ENCODE measurements at places on chromosomes 4 and X. TPM values are rescaled to one million over a fixed set of nuclear protein-coding genes. Genes with fewer than 3 reads are reported as not detected.

- no peak for DNase-seq
These were observed 36.5 kb downstream of the AMMECR1 start for GRCh38 chrX:110281377-110281776.

DNA sequence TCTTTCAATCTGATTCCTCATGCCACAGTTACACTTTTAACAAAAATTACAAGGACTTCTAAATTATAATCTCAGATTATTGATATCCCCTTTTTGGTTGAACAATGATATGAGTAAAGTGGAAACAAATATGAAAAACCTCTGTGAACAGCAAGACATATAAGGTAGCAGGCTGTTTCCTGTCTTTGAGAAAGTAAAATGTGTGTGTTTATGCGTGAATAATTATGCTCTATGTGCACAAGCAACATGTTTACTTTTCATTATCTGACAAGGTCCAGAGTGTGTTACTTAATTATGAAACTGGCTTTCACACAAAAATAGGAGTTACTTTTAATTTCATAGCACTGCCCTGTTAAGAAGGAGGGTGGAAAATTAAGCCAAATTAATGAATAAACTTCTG lies 43.1 kb downstream of the DDIT4L start:
- DNase-seq, result no peak

GRCh38 chr4:108313546-108314339 lies 145.0 kb upstream of the LEF1 start:
- no peak for DNase-seq

- DNase-seq, result no peak
These were observed 22.7 kb upstream of the SEPSECS start for GRCh38 chr4:25182937-25183336.

GRCh38 chrX:34612036-34612435 lies 45.0 kb downstream of the TMEM47 start:
- DNase-seq, result no peak

GRCh38 chr4:48360285-48361011 lies 19.1 kb downstream of the SLAIN2 start:
- no peak for DNase-seq

DNA sequence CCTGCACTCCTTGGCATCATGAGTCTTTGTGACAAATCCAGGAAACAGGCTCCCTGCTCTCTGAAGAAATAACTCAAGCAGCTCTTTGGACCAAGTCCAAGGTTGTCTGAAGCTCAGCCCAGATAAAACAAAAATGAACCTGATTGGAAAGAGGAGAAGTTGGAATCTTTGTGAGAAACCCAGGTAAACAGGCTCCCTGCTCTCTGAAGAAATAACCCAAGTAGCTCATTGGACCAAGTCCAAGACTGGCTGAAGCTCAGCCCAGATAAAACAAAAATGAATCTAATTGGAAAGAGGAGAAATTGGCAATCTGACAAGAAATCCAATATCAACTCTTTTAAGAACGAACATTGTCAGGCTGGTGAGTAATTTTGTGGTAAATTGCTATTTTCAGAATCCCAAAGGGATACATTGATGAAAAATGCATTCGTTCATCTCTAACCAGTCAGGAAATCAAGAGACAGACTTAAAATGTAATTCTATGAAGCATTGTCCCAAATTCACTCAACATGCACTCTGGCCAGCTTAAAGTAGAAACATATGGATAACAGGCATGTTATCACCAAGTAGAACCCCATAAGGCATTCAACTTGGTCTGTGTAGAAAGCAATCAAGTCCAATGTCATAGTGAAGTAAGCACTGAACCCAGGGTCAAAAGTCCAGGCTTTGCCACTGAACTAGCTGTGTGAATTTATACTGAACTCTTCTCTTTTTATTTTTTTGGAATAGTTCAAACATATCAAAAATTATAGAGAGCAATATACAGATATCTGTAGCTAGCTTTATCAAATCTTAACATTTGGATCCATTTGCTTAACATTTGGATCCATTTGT lies 16.8 kb upstream of the NFXL1 start:
- no peak for DNase-seq

DNA sequence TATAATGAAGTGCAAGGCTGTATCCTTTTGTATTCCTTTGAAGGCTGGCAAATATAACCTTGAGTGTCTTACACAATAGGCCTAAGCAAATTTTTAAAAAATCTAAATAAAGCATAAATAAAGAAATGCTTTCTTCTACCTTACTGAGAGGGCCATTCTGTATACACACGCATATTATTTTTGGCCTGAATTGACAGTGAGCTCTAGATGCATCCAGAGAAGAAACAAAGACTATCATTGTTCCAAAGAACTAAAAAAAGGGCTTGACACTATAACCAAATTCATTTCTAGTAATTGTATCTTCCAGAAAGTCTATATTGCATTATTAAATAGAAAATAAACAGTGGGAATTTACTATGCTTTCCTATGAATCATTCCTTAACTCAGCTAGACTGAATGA lies 100.2 kb downstream of the MAGEB17 start:
- no peak for DNase-seq

- DNase-seq, result no peak
These were observed 13.2 kb downstream of the ELF2 start for GRCh38 chr4:139163806-139164206.

DNA sequence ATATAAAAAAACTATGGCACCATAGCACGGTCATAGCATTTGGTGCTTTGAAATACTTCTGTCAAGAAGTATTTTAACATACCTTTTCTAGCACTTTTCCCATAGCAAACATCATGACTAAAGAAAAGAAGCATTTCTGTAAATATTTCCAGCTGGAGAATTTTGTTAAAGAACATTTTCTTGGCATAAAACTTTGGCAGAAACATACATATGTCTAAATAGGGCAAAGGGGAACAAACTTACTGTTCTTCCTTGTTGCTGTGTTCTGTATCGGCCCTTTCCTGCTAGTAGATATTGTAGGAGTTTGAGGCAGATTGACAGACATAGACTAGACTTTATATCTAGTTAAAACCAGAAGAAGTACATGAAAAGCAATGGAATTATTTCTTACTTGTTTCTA lies 2368.5 kb downstream of the PCDH7 start:
- DNase-seq, result no peak

DNA sequence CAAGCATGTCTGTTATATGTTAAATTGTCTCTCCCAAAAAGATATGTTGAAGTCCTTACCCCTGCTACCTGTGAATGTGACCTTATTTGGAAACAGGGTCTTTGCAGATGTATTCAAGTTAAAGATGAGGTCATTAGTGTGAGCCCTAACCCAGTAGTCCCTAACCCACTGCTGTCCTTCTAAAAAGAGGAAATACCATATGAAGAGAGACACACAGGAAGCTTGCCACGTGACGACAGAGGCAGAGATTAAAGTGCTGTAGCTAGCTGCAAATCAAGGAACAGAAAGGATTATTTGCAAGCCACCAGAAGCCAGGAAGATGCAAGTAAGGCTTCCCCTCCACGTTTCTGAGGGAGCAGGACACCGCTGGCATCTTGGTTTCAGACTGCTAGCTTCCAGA lies 150.1 kb downstream of the HNRNPD start:
- DNase-seq, result peak; percentile 61

DNA sequence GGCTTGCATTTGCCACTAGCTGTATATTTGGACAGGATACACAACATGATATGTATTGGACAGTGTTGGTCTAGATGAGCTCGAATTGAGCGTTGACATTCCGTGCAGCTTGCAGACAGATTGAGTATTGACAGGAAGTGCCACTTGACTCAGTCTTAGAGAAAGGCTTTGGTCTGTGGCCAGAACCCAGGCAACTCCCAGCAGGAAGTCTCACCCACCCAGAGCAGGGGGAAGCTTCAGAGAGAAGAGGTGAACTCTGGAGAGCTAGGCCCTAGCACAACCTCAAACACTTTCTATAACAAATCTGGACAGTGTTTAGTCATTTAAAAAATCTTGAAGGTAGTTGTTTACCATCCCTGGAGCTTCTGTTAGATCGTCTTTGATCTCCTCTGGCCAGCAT lies 280.5 kb downstream of the FBXW7 start:
- no peak for DNase-seq

GRCh38 chr4:139599594-139600374 lies 43.8 kb upstream of the SETD7 start:
- DNase-seq, result no peak

- peak; percentile 17 for DNase-seq
These were observed 438.3 kb downstream of the CENPC start for GRCh38 chr4:67106861-67107460.

GRCh38 chr4:165784672-165785071 lies 88.4 kb upstream of the TLL1 start:
- no peak for DNase-seq

GRCh38 chr4:53376900-53377299 lies 541 bp upstream of the FIP1L1 start:
- DNase-seq, result no peak

GRCh38 chr4:154126276-154126675 lies 337.4 kb upstream of the SFRP2 start:
- DNase-seq, result no peak

GRCh38 chr4:8609824-8610350 lies 17.3 kb downstream of the CPZ start:
- no peak for DNase-seq

- no peak for DNase-seq
These were observed 21.0 kb upstream of the BMP15 start for GRCh38 chrX:50889582-50889981.

- DNase-seq, result no peak
These were observed 5.9 kb upstream of the TBC1D1 start for GRCh38 chr4:37884855-37885487.

DNA sequence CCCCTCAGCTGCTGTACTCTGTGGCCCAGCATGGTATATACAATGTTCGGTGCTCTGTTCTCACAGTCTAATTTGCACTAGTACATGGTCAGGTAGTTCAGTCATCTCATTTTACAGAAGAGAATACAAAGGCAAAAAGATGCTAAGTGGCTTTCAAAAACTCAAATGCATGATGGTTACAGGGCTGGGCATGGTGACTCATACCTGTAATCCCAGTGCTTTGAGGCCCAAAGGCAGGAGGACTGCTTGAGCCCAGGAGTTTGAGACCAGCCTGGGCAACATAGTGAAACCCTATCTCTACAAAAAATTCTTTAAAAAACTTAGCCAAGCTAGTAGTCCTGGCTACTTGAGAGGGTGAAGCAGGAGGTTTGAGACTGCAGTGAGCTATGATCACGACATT lies 210.5 kb upstream of the KIT start:
- DNase-seq, result no peak

DNA sequence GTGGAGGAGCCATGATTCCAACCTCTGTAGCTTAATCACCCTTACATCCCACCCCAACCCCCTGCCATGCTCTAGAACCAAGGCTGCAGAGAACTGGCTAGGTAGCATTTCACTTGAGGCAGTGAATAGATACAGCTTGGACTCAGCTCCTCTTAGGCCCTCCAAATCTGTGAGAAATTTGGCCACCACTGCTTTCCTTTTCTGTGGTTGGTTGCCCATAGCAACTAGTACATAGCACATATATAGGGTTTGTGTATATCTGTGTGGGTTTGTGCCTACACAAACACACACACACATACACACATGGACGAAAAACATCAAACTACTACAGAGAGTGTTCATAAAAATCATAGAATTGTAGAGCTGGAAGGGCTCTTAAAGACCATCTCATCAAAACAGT lies 52.0 kb upstream of the CCDC160 start:
- DNase-seq, result no peak

DNA sequence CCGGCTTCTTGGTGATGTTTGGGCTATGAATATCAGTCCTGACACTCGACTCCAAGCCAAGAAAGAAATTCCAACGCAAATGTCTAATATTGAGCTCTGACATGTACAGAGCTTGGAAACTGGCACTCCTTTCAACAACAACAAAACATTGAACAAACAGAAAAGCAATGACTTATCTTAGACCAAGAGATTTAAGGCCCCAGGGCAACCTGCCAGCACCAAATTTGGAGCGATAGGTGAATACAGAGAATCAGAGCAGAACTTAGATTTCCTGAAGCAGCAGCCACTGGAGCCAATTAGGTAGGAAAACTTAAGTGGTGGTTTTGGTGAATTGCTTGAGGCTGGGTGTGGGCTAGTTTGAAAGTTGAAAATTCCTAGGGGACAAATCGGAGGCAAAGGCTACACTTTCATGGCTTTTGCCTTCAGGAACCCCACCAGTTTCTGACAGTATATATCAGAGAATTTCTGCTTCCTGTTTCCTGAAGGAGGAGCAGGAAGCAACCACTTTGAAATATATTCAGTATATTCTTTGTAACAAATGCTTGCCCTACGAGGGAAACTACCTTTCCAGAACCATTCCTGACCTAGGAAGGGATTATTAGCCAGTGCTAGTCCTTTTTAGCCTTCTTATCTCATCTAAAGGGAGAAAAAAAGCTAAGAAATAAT lies 10.1 kb upstream of the FMR1 start:
- DNase-seq, result no peak

DNA sequence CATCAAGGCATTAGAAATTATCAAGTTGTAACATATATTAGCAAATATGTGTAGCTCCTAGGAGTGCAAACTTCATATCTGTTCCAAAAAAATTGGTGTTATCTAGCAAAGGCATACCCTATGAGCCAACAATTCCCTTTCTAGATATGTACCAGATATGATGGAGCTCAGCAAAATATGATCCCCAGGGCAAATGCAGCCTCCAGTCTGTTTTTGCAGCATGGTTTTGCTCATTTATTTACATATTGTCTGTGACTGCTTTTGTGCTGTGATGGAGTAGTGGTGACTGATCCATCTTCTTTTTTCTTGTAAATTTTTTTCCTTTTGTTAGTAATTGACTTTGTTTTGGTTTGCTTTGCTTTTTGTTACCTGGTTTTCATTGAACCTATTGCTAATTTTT lies 41.0 kb downstream of the CEP135 start:
- DNase-seq, result no peak

DNA sequence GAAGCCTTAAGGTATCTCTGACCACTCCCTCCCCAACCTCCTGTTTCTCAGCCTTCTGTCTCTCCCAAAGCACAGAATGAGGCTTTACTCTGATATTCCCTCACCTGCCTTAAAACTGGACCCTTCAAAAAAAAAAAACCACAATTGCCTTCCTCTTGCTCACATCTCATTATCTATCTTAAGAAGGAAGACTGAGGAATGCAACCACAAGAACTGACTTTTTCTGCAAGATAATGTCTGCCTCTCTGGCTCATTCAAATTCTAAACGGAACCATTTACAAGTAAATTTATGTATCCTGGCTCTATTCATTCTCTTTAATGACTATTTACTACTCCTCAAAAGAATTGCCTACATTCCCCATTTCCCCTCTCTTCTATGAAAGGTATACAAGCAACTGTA lies 545.5 kb upstream of the HTR2C start:
- DNase-seq, result no peak

Gene KLHL13
- 0.88 TPM for total RNA-seq

Gene CYTL1
- 0.97 TPM for total RNA-seq

Gene MSN
- total RNA-seq, result 180 TPM

Gene LRCH2
- 0.11 TPM for total RNA-seq

Gene TLR2
- 5.0 TPM for total RNA-seq

Gene CEP135
- total RNA-seq, result 3.5 TPM

Gene FRG2
- not detected for total RNA-seq

Gene TMEM47
- 9.6 TPM for total RNA-seq

Gene LEF1
- total RNA-seq, result 17.8 TPM

Gene PDHA2
- total RNA-seq, result not detected

Gene TEC
- 7.2 TPM for total RNA-seq

All from lower leg skin (tissue), 4 donors.